ENCODE measurements at places on chromosomes 2 and 18. TPM values are rescaled to one million over a fixed set of nuclear protein-coding genes. Genes with fewer than 3 reads are reported as not detected.

DNA sequence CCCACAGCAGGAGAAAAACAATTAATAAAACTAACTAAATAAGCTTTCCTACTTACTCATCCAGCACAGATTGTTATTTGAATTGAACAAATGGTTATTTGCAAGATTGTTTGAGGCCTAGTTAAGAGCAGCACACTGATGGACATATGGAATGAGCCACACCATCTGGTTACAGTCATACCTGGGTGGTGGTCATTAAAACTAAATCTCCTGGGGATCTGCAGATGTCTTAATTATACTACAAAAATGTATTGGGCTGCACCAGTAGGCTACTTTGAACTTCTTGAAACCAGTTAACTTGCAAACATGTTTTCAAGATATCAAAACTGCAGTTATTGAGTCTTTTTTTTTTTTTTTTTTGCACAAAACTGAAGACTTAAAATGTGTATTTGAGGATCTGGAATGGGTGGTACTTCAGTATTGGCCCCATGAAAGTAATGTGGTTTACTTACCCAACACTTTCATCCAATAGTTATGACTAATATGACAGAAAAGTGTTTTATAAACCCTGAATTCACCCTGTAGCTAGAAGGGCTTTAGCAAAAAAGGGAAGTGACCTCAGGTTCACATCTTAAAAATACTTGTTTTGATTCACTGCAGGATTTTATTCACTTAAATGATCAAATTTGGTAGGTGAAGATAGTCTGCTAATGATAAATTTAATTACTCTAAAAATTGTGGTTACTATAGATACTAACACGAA lies 10.8 kb downstream of the AGFG1 start:
- no peak for DNase-seq

- no peak for DNase-seq
Measured at GRCh38 chr18:24990671-24991134, 361.3 kb downstream of the ZNF521 start.

- no peak for DNase-seq
Measured at GRCh38 chr18:77148289-77148688, 15.7 kb upstream of the MBP start.

DNA sequence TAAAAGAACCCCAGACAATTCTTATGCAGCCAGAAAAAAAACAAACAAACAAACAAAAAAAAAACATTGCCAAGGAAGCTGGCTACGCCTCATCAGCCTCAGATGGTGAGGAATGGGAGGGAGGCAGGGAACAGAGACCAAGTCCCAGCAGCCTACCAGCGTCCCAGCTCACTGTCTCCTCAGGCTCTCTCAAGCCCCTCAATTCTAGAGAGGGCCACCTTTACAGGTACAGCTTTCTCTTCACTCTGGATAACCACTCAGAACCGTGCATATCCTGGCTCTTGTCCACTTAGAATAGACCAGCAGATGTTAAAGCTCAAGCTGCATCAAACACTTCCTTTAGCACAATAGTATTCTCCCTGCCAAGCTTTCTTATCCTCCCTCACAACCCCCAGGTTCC lies 263.1 kb upstream of the CHAC2 start:
- no peak for DNase-seq

DNA sequence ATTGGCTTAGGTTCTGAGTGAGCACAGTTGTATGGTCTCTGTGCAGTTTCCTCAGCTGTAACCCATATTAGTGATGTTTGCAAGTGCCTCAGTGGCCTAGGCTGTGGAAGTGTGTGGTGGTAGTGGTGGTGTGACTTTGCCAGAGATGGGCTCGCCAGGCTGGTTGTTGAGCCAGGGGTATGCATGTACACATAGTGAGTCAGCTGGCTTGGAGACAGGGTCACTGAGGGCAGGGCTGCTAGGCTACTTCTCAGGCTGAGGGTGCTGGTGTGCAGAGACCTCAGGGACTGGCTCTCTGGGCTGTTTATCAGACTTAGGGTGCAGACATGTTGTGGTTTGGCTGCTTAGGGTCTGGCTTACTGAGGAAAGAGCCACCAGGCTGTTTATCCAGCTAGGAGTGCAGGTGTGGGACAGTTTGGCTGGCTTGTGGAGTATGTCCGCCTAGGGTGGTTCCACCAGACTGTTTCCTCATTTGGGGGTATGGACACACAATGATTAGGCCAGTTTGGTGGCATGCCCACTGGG lies 15.0 kb downstream of the APLF start:
- DNase-seq = no peak

DNA sequence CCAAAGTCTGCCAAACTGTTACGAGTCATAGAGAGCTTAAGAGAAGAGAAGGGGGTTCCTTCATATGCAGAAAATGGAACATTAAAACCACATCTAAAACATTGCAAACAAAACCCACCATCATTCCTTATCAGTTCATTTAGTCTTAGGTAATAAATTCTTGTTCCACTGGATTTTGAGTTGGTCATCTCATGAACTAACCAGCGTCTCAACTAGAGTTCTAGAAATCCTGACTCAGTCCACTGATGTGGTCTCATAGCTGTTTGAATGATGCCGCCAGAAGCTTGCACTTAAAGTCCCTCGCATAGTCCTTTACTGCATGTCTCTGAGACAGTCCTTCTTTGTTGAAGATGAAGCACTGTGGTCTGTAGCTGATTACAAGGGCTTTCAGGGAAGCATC lies 15.0 kb upstream of the CAB39 start:
- no peak for DNase-seq

DNA sequence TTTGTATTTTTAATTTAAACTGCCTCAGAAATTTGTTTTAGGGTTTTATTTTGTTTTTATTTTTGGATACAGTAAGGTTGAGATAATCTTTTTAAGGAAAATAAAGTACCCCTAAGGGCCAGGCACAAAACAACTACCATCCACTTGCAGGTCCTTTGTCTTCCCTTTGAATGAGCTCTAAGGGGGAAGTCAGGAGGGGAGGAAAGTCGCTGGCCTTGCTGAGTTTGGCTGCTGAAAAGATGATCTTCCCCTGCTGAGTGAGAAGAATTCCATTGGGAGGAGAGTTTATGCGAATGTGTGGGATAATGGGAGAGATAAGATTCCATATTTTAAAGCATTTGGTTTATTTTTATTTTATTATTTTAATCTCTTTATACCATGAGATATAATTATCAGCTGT lies 100.7 kb downstream of the ARHGAP15 start:
- DNase-seq = no peak

GRCh38 chr18:500632-501405 lies at the start of gene COLEC12:
COLEC12 (minus strand) TSS chr18:500701; CDS start chr18:500514, 187 bp downstream.
- no peak for DNase-seq

DNA sequence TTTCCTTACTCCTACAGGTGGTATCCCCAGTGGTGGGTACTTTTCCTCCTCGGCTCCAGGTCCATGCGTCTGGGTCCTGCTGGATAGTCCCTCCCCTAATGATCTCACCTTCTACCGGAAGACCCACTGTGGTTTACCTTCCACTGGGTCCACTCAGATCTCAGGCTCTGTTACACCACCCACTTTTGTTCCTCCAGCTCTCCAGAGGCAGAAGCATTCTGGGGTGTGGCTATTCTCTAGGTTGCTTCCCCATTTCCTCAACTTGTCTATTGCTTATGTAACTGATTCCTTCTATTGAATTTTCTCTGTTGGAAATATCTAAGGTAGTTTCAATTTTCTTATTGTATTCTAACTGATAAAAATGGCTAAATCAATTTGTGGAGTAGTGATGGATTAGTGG lies 87.6 kb upstream of the GALNT5 start:
- no peak for DNase-seq

- DNase-seq = no peak
Measured at GRCh38 chr18:63763831-63764600, 11.2 kb upstream of the SERPINB7 start.

The CHRND gene
- not detected for total RNA-seq

DNA sequence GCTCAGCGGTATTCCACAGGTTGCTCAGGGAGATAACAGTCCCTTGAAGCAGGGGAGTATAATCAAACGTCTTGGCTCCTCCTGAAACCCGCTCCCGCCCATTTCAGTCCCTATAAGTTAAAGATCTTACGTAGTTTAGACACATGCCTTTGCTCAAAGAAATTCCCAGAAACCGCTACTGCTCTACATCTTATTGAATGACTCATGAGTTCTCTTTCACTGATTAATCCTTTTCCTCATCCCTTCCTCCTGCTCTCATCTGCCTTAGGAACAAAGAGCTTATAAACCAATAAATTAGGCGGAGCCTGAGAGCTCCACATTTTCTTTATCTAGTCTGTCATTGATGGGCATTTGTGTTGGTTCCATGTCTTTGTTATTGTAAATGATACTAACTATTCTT lies 4.2 kb upstream of the SERPINB4 start:
- no peak for DNase-seq

DNA sequence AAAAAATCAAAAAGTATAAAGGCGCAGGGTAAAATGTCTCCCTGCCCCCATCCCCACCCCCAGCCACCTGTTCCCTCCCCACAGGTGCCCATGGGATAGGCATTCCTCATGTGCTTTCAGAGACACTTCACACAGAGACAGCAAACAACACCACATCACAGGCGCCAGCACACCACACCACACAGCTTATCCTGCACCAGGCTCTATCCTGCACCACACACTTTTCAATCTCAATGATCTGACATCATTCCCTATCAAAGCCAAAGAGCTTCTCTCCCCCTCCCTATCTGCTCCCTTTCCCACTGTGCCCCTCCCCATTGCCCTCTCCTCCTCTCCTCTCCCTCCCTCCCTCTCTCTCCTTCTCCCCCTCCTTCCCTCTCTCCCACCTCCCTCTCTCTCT lies 15.5 kb downstream of the FAM178B start:
- no peak for DNase-seq
